ENCODE measurements at places on chromosomes 1 and 21.

DNA sequence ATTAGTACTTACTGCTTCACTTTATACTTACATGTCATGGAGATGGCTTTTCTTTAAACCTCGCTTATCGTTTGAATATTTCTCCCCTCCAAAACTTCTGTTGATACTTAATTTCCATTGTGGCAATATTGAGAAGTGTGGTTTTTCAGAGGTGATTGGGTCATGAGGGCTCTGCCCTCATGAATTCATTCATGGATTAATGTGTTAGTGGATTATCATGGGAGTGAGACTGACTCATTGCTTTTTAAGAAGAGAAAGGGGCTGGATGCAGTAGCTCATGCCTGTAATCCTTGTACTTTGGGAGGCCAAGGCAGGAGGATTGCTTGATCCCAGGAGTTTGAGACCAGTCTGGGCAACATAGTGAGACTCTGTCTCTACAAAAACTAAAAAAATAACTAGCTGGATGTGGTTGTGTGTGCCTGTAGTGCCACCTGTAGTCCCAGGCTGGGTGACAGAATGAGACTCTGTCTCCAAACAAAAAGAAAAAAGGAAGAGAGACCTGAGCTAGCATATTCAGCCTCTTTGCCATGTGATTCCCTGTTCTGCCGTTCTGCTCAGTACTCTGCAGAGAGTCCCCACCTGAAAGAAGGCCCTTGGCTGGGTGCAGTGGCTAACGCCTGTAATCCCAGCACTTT, 30.2 kb downstream of the RABGAP1L start:
- no peak for DNase-seq

GRCh38 chr1:185654952-185655314, 79.3 kb upstream of the HMCN1 start:
- no peak for DNase-seq

GRCh38 chr21:45937721-45938452, 43.7 kb upstream of the COL6A1 start:
- DNase-seq: no peak

- DNase-seq: no peak
Observed at GRCh38 chr1:154998201-154998780, 4.3 kb upstream of the ZBTB7B start.

GRCh38 chr1:53878492-53879105, 11.0 kb downstream of the YIPF1 start:
- no peak for DNase-seq

DNA sequence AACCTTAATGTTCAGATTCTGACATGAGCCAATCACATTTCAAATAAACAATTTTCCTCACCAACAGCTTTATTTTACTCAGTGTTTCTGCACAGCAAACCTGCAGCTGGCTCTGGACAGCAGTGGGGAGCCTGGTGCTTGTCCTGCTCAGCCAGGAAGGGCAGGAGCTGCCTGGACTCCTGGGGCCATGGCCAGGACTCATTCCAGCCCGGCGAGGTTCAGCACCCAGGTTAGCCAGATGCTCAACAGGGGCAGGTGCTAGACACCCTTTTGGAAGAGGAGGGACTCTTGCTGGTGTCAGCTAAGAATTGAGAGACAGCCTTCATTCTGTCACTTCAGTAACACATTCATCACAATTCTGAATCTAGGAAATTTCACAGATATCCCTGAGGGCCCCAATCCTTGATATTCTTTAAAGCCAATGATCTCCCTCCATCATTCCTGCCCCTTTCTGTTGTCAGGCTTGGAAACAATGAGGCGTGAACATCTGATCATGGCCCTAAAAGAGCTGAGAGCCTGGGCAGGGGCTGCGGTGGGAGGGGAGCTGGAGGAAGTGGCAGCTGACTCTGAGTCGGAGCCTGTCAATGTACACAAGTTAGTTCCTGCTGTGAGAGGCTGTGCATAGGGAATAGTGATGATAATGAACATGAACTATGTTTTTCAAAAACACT, 251.3 kb downstream of the SDCCAG8 start:
- DNase-seq: no peak

GRCh38 chr21:28922368-28922767, 70.3 kb downstream of the LTN1 start:
- no peak for DNase-seq

GRCh38 chr1:177780096-177780700, 189.7 kb downstream of the SEC16B start:
- DNase-seq: no peak

GRCh38 chr1:150362721-150363425, 1.1 kb upstream of the RPRD2 start:
- DNase-seq: no peak

GRCh38 chr1:154170547-154171222, 15.8 kb upstream of the NUP210L start:
- DNase-seq: no peak

DNA sequence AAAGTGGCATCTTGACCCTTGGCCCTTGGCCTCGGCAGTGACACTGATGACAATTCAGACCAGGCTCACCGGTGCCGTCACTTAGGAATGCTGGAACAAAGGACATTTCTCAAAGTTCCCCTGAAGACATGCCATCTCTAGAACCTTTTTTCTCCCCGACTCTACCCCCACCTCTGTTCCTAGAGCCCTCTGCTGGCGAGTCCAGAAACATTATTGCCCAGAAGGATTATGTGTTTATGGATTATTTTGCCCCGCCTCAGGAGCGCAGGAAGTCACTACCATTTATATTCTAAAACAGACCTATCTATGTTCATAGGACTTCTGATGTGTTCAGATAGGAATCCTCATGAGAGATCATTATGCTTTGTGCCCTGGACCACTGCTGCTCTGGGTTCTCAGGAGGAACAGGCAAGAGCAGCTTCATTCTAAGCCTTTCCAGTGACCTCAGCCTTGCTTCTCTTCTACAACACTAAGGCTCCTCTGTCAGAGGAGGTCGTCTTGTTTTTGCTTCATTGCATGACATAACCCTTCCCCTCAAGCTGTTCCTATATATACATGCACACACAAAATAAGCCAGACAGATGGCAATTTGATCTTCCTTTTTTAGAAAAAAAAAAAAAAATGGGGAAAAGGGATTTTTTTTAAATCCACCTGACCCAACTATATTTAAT, 12.4 kb upstream of the SHISA4 start:
- DNase-seq: no peak
